ENCODE measurements at places on chromosomes 13 and 19. TPM values are rescaled to one million over a fixed set of nuclear protein-coding genes. Genes with fewer than 3 reads are reported as not detected.

DNA sequence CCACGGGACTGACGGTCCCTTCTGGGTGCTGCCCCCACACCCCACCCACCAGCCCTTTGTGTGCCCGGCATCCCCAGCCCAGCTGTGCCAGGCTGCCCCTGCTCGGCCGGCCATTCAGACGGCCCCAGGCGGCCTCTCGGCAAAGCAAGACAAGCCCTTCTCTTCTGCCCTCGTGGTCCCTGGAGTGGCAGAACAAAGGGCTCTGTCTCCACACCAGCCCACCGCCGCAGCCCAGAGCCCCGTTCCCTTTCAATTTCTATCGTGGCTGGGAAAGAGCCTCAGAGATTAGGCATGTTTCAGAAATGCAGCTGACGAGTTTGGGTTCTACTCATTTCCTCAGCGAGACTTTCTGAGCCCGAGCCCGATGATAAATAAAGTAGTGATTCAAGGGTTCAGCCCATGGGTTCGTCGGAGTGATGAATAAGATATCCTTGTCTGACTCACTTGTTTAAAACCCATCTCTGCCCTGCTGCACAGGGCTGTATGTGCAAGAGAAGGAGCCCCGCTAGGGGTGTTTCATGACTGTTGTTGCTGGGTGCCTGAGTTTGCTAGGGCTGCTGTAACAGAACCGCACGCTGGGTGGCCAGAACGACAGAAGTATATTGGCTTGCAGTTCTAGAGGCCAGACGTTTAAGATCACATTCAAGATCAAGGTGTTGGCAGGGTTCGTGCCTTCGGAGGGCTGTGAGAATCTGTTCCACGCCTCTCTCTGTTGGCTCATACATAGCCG lies 4.3 kb downstream of the MYO9B start:
- peaks cover 58% of the 10 kb centered on the region for H3K4me1 ChIP-seq
- H3K36me3 ChIP-seq: no peaks in the 10 kb centered on the region
- no peaks in the 10 kb centered on the region for H3K27me3 ChIP-seq
- DNase-seq: no peak

The BCAM gene
- total RNA-seq: 280 TPM

The CBLC gene
- total RNA-seq: 3.2 TPM

The TIMM29 gene
- 17.7 TPM for total RNA-seq

DNA sequence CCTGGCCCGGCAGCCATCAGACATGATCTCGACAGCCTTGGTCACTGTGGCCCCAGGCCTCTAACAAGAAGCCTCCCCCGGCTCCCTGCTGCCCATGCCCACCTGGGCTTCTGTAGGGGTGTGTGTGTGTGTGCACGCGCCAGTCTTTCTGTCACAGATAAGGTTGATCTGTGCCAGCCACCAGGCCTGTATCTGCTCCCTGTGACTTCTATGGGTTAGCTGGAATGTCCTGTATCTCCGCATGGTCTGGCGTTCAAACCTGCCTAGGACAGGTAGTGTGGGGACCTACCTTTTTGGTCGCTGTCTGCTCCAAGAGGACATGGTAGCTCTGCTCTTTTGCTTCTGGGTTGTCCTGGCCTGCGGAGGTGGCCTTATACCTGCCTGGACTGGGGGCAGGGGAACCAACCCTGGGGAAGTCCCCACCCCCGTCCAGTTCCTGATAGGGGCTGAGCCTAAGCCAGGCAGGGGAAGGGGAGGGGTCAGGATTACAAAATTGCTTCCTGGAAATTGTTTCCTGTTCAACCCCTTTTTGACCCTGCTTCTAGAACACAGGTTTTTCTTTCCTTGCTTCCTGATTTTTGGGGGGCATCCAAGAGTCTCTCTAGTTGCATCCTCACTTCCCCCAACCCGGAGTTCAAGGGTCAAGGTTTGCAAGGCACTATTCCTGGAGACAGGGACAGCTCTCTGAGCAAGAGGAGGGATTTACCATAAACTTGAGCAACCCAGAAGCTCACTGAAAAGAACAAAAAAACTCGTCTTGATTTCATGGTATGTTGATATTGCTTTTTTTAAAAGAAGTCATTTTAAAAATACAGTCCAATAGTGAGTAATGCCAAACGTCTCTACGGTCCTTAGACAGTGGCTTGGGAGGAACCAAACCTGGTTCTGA lies at the start of gene LRG1:
LRG1 (minus strand) TSS at position 344 of the 889 bp plus-strand sequence; CDS start at position 321, 23 bp downstream.
- peaks cover 18% of the 10 kb centered on the region for H3K4me1 ChIP-seq
- peak; percentile 90 for DNase-seq
- peak within 1 kb of the TSS; percentile 40 for H3K4me3 ChIP-seq

GRCh38 chr13:111602874-111603273 lies 282.4 kb downstream of the TEX29 start:
- peak; percentile 36 for DNase-seq
- H3K4me3 ChIP-seq: no peak overlapping the region
- H3K27ac ChIP-seq: no peak overlapping the region

DNA sequence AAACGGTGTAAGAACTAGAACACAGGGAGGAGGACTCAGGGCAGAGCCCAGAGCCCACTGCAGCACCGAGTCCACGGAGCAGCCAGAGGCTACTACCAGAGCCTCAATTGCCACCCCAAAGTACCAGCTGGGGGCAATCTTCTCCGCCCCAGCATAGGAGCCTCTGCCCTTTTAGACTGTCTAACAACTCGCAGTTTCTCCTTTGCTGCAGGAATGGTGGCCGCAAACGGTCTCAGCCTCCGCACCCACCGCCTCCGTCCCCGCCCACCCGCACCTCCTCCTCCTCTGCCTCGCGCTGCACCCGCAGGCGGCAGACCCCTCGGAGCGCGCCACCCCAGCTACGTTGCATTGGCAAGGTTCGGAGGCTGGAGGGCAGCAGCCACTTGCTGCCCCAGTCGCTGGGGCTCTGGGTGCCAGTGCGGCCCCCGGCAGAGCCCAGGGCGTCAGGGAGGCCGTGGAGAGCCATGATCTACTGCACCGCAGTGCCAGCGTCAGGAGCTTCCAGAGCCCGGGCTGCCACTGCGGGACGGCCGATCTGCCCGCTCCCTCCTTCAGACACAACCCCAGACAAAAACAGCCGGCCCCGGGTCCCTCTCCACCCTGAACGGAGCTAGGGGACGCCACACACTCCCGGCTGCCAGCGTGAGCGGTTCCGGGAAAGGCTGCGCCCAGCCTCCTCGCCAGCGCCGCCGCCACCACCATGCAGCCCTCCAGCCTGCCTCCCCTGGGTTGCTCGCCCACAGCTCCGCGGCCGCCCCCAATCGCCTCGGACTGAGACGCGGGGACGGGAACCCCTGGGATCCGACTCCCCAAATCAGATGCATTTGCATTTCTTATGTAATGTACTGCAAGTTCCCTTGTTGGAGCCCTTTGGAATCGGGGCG lies 1.8 kb downstream of the FGF14 start:
- H3K27ac ChIP-seq: no peak overlapping the region
- H3K27me3 ChIP-seq: peaks cover 18% of the 10 kb centered on the region
- H3K4me1 ChIP-seq: peaks cover 9% of the 10 kb centered on the region
- H3K36me3 ChIP-seq: no peaks in the 10 kb centered on the region
- H3K4me3 ChIP-seq: peak overlapping the region; percentile 55
- DNase-seq: peak; percentile 65

GRCh38 chr13:110334256-110334655 lies 27.2 kb downstream of the COL4A2 start:
- no peak overlapping the region for H3K4me3 ChIP-seq
- no peak overlapping the region for H3K27ac ChIP-seq
- no peaks in the 10 kb centered on the region for H3K27me3 ChIP-seq

DNA sequence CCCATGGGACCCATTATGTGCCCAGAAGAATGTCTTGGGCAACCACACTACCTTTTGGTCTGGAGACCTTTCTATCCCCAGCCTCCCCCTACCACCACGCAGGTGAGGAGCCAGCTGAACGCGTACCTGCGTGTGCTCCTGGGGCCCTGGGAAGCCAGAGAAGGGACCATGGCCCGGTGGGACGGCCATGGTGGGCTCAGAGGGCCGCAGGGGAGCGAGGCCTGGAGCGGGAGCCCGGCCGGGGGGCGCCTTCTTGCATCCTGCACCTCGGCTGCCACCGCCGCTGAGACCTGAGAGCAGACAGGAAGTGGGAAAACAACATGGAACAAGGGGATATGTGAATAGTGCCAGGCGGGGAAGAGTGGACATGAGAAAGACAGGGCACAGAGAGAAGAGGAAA lies 2.3 kb downstream of the DYRK1B start:
- no peaks in the 10 kb centered on the region for H3K27me3 ChIP-seq
- H3K27ac ChIP-seq: no peak overlapping the region
- DNase-seq: no peak
- H3K4me1 ChIP-seq: peaks cover 10% of the 10 kb centered on the region

DNA sequence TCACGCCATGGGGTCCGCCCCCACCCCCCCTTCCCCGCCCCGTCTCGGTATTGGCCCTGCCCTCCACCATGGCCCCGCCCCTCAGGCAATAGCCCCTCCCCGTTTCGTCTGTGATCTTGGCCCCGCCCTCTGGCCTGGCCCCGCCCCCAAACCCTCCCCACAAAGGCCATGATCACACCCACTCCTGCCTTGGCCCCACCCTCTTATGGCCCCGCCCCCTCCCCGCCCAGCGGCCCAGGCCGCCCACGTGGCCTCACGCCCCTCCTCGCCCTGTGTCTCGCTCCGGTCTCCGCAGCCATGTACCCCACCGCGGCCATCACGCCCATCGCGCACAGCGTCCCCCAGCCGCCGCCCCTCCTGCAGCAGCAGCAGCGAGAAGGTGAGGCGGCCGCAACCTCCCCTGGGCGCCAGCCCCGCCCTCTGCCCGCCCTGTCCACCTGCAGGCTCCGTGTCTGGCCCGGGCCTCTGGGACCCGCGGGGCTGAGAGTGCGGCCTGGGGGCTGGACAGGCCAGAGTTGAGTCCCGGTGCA lies 61.3 kb downstream of the CELF5 start:
- H3K27me3 ChIP-seq: peaks cover 40% of the 10 kb centered on the region
- H3K4me1 ChIP-seq: no peaks in the 10 kb centered on the region
- no peak overlapping the region for H3K4me3 ChIP-seq
- no peak overlapping the region for H3K27ac ChIP-seq
- peak; percentile 79 for DNase-seq

DNA sequence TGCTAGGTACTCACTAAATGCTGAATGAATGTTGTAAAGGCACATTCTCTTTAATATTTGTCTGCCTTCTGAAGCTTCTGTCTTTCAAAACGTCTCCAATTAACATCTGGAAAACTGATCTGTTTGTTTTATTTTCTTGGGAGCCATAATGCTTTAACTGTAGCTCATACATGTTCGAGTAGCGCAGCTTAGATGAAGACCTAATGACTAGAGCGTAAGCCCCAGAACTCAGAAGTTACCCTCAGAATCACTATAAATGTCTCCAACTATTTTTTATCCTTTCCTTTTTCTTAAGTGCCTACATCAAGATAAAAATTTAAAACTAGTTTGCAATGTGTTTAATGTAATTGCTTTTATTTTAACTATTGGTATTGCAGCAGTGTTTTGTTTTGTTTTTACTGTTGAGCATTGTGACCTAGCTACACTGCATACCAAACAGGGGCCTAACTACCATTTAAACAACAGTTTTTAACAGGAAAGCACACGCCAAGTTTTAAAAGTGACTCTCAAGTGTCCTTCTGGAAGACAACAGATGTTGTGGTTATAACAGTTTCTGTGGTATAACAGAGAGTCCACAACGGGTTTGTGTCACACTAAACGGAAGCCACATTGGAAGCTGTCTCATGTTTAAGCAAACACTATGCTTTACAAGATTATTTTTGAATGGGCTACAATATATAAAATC lies 42.0 kb downstream of the MRPL57 start:
- no peaks in the 10 kb centered on the region for H3K27me3 ChIP-seq
- H3K4me3 ChIP-seq: no peak overlapping the region
- no peak for DNase-seq
- no peaks in the 10 kb centered on the region for H3K4me1 ChIP-seq

GRCh38 chr19:15536350-15536749 lies 28.0 kb downstream of the CYP4F22 start:
- H3K27ac ChIP-seq: no peak overlapping the region
- DNase-seq: no peak
- H3K4me3 ChIP-seq: no peak overlapping the region
- H3K36me3 ChIP-seq: no peaks in the 10 kb centered on the region
- H3K4me1 ChIP-seq: no peaks in the 10 kb centered on the region

The ZNF446 gene
- total RNA-seq: 8.8 TPM

DNA sequence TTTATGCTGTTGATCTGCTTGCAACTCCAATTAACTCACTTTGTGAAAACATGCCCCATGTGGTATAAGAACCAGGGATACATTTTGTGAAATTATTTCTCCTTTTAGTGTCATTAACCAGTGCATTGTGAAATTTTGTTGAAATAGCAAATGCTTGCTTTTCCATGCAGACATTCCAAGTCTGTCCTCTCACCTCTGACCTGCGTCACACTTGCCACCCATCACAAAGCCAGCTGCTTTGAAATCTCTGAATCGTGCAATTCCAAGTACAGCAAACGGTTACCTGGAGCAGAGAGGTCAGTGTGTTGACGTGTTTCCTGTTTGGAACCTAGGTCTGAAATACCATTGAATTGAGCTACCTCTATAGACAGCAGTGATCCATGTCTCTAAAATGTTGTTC lies 4.9 kb upstream of the SLC25A15 start:
- no peak for DNase-seq
- no peak overlapping the region for H3K27ac ChIP-seq
- no peaks in the 10 kb centered on the region for H3K27me3 ChIP-seq
- peaks cover 3% of the 10 kb centered on the region for H3K4me1 ChIP-seq
- H3K4me3 ChIP-seq: no peak overlapping the region
